ENCODE measurements at places on chromosomes 3 and 15. TPM values are rescaled to one million over a fixed set of nuclear protein-coding genes. Genes with fewer than 3 reads are reported as not detected.
A peak's percentile ranks its signal among the peaks of the same experiment; 100 is the strongest.

The DUOXA2 gene
- not detected for total RNA-seq

The KCNH8 gene
- 0.46 TPM for total RNA-seq

DNA sequence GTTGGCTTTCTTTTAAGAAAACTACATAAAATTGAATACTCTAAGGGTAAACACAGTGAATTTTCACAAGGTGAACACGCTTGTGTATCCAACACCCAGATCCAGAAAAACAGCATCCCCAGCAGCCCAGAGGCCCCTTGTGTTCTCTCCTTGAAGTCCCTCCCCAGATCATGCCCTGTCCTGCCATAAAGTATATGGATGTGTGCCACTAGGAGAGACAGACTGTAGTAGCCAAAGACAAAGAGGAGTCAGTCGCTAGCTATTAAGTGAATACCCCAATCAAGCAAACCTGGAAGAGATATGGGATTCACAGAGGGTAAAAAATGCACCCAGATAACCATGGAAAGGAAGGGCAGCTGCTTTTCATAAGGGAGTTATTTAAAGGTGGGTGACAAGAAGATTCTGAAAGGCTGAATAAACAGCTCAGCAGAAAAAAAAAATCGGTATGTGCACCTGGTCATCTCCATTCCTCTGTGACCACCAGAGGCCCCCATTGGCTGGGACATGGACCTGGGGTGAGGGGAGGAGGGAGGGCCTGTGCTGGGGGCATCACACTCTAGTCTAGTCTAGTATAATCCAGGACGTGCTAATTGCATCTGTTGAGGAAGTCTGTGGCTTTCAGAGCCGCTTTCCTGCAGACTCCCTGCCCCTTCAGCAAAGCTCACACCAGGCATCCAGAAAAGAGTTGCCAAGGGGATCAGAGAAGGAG lies 167.3 kb upstream of the NDN start:
- no peak for DNase-seq

- DNase-seq: no peak
Measured at GRCh38 chr15:80489030-80489594, 84.9 kb downstream of the ARNT2 start.

GRCh38 chr3:154120961-154121700 lies at the start of gene ARHGEF26:
TSS of gene ARHGEF26 (plus strand) at chr3:154121390. CDS start at chr3:154121993, 603 bp downstream.
- DNase-seq: peak; percentile 92

DNA sequence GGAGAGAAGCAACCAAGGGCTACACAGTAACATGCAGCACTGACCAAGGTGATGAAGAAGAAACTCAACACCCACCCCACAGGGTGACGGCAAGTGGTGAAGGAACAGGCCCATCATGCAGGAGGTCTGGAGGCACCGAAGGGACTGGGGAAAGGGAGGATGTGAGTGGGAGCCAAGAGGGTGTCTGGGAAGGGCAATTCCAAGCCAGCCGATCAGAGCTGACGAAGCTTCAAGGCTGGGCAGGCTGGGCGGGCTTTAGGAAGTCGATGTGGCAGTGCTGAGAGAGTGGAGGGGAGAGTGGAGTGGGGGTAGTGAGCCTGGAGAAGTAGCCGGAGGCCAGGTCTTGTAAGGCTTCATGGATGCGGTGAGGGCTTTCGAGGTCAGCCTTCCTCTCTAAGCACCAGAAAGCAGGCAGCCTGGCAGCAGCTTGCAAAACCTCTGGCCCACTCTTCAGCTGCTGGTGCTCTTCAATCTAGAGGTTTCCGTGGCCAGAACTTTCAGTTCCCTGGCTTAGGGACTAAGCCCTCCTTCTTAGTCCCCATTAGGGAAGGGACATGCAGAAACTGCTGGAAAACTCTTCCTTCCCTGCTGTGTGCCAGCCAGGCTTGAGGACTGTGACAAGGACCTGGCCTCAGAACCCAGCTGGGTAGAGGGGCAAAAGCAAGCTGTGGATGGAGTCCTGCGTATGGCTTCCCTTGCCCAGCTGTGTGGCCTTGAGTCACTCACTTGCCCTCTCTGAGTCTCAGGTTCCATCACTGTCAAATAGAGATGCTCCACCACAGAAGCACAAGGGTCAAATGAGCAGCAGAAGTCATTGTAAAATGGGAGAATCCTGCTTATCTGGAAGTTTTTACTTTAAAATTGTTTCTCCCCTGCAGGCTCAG lies 72.1 kb downstream of the TLE3 start:
- no peak for DNase-seq

GRCh38 chr15:61684749-61685467 lies 375.3 kb downstream of the VPS13C start:
- DNase-seq: no peak

DNA sequence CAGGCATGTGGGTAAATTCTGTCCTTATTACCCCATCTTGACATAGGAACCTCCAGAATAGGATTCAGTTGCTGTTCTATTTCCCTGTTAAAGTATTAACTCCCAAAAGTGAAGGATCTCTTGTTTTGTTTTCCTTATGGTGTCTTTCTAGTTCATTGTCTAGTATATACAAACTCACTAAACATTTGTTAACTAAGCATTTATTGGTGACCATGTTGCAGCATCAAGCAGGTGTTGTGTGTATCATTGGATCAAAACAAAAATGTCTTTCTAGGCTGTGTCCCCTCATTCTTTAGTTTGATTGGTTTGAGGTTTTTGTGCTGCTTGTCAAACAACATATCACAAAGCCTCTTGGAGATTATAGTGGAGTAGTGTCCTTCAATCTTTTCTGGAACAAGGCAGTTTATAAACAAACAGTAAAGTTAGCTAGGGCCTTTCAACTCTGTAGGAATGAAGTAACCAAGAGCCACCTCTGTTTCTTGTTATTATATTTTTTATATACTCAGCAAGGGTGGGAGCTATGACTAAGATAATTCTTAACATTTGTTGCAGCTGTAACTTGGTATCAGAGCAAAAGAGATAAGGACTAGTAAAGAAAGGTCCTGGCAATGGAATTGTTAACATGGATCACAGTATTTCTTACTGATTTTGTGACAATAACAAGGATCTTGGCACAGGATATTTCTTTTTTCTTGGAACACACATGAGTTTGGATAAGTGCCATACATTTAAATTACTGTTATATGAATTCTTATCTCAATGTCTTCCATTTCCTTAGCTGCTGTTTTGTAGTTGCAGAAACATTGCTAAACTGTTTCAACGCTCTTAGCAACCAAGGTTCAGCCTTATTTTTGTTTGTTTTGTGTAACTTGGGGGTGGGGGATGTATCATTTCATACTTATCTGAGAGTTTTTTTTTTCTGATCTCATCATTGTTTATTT lies 49.3 kb downstream of the TMOD3 start:
- DNase-seq: no peak

DNA sequence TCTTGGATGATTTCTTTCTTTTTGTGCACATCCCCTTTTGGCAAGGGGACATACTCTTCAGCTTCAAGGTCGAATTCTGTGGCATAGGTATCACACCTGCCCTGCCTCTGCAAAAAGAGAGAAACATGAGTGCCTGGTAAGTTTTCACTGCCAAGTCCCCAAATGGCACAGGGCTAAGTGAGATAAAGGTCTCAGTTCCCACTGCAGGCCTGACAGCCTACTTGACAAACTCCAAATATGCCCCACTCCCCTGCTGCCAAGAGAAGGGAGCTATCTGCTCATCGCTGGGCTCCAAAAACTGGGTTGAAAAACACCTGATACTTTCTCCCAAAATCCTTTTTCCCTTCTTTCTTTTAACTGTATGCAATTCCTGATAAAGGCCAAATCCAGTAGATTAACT lies 23.0 kb downstream of the RUVBL1 start:
- DNase-seq: no peak

DNA sequence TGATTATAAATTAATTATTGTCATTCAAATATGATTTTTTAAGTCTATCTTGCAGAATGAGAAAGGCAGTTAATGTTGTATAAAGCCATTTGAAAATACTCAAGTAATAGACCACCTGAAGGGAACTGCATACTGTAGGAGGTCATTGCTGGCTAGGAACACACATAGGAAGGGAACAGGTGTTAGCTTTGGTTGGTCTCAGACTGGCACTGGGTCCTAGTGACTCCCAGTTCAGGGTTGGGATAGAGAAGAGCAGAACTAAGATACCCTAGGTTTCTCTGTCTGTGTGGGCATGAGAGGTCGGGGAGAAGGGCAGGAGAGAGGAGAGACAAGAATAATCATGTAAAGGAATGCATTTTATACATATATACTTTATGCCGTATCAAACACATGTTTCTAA lies 559.0 kb upstream of the GOLIM4 start:
- DNase-seq: no peak
